ENCODE measurements at places on chromosomes 12 and 14. TPM values are rescaled to one million over a fixed set of nuclear protein-coding genes. Genes with fewer than 3 reads are reported as not detected.

OR4E2 gene
- total RNA-seq, result not detected

TMEM30B gene
- total RNA-seq, result not detected

CLEC6A gene
- total RNA-seq, result not detected

RDH11 gene
- 147 TPM for total RNA-seq

LRIG3 gene
- 15.3 TPM for total RNA-seq

CYP27B1 gene
- total RNA-seq, result 1.1 TPM

AQP6 gene
- total RNA-seq, result not detected

PLEKHH1 gene
- 1.3 TPM for total RNA-seq

RASSF8 gene
- total RNA-seq, result 80.6 TPM

ZNF664 gene
- total RNA-seq, result 40.2 TPM

CSRP2 gene
- 23.4 TPM for total RNA-seq

MYH6 gene
- not detected for total RNA-seq

TMPRSS12 gene
- total RNA-seq, result not detected

LMNTD1 gene
- not detected for total RNA-seq

SLC39A5 gene
- not detected for total RNA-seq

TRPV4 gene
- total RNA-seq, result 0.44 TPM

NPFF gene
- total RNA-seq, result not detected

SPIC gene
- not detected for total RNA-seq

HRK gene
- total RNA-seq, result not detected

GDF3 gene
- total RNA-seq, result not detected

ESPL1 gene
- total RNA-seq, result 19.0 TPM

POTEG gene
- not detected for total RNA-seq

BCL7A gene
- 5.0 TPM for total RNA-seq

ACOT6 gene
- total RNA-seq, result not detected

GALC gene
- total RNA-seq, result 24.2 TPM

PLEKHG7 gene
- total RNA-seq, result not detected

PCED1B gene
- 2.1 TPM for total RNA-seq

TMEM120B gene
- 14.4 TPM for total RNA-seq

TAS2R7 gene
- total RNA-seq, result not detected

CLEC2A gene
- not detected for total RNA-seq

DUSP16 gene
- total RNA-seq, result 8.7 TPM

BLOC1S1 gene
- total RNA-seq, result 100 TPM

IFT81 gene
- total RNA-seq, result 16.3 TPM

PHETA1 gene
- total RNA-seq, result 5.9 TPM

KRT4 gene
- 0.14 TPM for total RNA-seq

GPR132 gene
- not detected for total RNA-seq

NRL gene
- 0.72 TPM for total RNA-seq

RNFT2 gene
- total RNA-seq, result 18.0 TPM

CLEC4D gene
- total RNA-seq, result not detected

LRP1-AS gene
- total RNA-seq, result not detected

RNU4-1 gene
- total RNA-seq, result under 0.01 TPM

HHIPL1 gene
- 1.9 TPM for total RNA-seq

IGFBP6 gene
- 250 TPM for total RNA-seq

CELA1 gene
- not detected for total RNA-seq

FITM1 gene
- not detected for total RNA-seq

CHPT1 gene
- 33.9 TPM for total RNA-seq

ARF3 gene
- 88.6 TPM for total RNA-seq

TSHR gene
- total RNA-seq, result not detected

DAD1 gene
- total RNA-seq, result 227 TPM

MANSC4 gene
- not detected for total RNA-seq

C1QL4 gene
- total RNA-seq, result under 0.01 TPM

EPYC gene
- not detected for total RNA-seq

DENND5B gene
- 20.3 TPM for total RNA-seq

TSPAN11 gene
- total RNA-seq, result 0.14 TPM

TMEM233 gene
- not detected for total RNA-seq
